H1 (cell line): ENCODE measurements at places on chromosomes 1 and 21. TPM values are rescaled to one million over a fixed set of nuclear protein-coding genes. Genes with fewer than 3 reads are reported as not detected.

Gene LAMC2
- total RNA-seq = 12.9 and 13.0 TPM in 2 replicates

Gene CLCA4
- total RNA-seq = not detected in 2 replicates

Gene LCE6A
- total RNA-seq = not detected in 2 replicates

Gene TIPRL
- 23.8 and 27.4 TPM in 2 replicates for total RNA-seq

Gene PRELP
- total RNA-seq = 0.13 and 0.19 TPM in 2 replicates

Gene PROK1
- total RNA-seq = not detected in 2 replicates
